ENCODE measurements at places on chromosomes 12 and 14. TPM values are rescaled to one million over a fixed set of nuclear protein-coding genes. Genes with fewer than 3 reads are reported as not detected.
A peak's percentile ranks its signal among the peaks of the same experiment; 100 is the strongest.

PRB2 gene
- not detected for total RNA-seq

APAF1 gene
- 21.1 TPM for total RNA-seq

KITLG gene
- 52.6 TPM for total RNA-seq

FOXA1 gene
- total RNA-seq: 30.2 TPM

MYF6 gene
- total RNA-seq: not detected

RD3L gene
- not detected for total RNA-seq

DNA sequence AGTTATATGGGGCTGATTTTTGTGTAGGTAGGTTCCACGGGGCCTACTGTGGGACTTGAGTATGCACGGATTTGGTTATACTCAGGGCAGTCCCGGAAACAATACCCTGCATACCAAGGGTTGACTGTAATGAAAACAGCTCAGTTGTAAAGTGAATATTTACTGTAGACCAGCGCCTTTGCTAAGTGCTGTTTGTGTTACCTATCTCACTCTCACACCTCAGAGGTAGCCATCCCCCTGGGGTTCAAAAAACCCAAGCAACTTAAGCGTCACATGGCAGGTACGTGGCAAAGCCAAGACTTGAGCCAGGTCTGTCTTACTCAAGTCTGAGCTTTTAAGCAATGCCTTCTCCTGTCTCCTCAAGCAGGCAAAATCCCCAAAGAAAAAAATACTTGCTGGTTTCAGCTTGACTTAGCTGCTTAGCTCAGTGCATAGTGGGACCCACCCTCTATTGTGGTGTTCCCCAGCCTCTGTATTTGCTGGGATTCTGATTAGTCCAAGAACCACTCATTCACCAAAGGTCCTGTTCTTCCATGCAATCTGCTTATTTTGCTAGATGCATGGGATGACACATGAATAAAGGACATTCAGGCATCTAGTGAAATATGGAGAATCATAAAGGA is 34.2 kb upstream of the STRN3 start:
- no peak for DNase-seq
- no peak overlapping the region for H3K27ac ChIP-seq
- H3K36me3 ChIP-seq: no peaks in the 10 kb centered on the region
- H3K4me3 ChIP-seq: no peak overlapping the region
- H3K4me1 ChIP-seq: peaks cover 12% of the 10 kb centered on the region

- peaks cover 5% of the 10 kb centered on the region for H3K4me1 ChIP-seq
- no peaks in the 10 kb centered on the region for H3K36me3 ChIP-seq
- no peak overlapping the region for H3K27ac ChIP-seq
- H3K27me3 ChIP-seq: no peaks in the 10 kb centered on the region
- H3K4me3 ChIP-seq: no peak overlapping the region
Measured at GRCh38 chr14:70942342-70942706, 35.1 kb downstream of the PCNX1 start.

GRCh38 chr14:101628975-101629374 is 67.7 kb downstream of the DIO3 start:
- H3K4me1 ChIP-seq: peaks cover 12% of the 10 kb centered on the region
- H3K27ac ChIP-seq: no peak overlapping the region
- DNase-seq: no peak
- H3K36me3 ChIP-seq: no peaks in the 10 kb centered on the region
- H3K27me3 ChIP-seq: no peaks in the 10 kb centered on the region

GRCh38 chr14:102610968-102611811 is 18.7 kb downstream of the RCOR1 start:
- no peaks in the 10 kb centered on the region for H3K36me3 ChIP-seq
- DNase-seq: no peak
- H3K4me1 ChIP-seq: no peaks in the 10 kb centered on the region
- H3K27ac ChIP-seq: no peak overlapping the region
- H3K4me3 ChIP-seq: no peak overlapping the region

DNA sequence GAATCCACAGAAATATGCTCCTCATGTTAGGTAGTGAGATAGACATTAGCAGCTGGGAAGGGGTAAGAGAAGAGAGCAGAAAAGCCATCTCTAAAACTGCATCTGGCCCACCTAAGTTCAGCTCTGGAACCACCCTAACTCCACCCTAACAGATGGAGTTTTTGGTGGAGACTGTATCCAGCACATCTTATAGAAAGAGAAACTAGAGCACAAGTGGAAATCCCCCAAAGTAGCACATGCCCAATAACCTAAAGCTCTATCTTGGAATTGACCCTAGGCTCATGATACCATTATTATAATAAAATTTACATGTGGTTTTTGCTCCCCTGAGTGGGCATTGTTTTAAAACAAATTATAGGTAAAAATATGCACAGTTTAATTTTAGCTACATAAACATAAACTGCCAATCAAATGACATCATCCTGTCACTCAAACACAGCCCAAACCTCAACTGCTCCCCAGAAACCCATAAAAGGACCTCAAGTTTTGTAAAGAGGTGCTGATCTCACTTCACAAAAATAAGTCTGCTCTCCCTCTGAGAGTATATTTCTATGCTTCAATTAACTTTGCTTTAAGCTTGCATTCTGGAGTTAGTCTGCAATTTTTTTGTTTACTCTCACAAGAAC is 206.4 kb downstream of the PIK3C2G start:
- no peaks in the 10 kb centered on the region for H3K27me3 ChIP-seq
- H3K27ac ChIP-seq: no peak overlapping the region
- no peaks in the 10 kb centered on the region for H3K36me3 ChIP-seq
- H3K4me3 ChIP-seq: no peak overlapping the region

GRCh38 chr14:74793506-74794155 is 30.5 kb downstream of the YLPM1 start:
- no peak for DNase-seq
- no peaks in the 10 kb centered on the region for H3K27me3 ChIP-seq
- H3K4me1 ChIP-seq: peaks cover 14% of the 10 kb centered on the region
- peaks cover 30% of the 10 kb centered on the region for H3K36me3 ChIP-seq
- peak overlapping the region; percentile 57 for H3K27ac ChIP-seq

- H3K27me3 ChIP-seq: no peaks in the 10 kb centered on the region
- DNase-seq: no peak
- no peak overlapping the region for H3K4me3 ChIP-seq
- no peak overlapping the region for H3K27ac ChIP-seq
- peaks cover 4% of the 10 kb centered on the region for H3K4me1 ChIP-seq
Measured at GRCh38 chr12:47382305-47382704, 302.5 kb upstream of the AMIGO2 start.

DNA sequence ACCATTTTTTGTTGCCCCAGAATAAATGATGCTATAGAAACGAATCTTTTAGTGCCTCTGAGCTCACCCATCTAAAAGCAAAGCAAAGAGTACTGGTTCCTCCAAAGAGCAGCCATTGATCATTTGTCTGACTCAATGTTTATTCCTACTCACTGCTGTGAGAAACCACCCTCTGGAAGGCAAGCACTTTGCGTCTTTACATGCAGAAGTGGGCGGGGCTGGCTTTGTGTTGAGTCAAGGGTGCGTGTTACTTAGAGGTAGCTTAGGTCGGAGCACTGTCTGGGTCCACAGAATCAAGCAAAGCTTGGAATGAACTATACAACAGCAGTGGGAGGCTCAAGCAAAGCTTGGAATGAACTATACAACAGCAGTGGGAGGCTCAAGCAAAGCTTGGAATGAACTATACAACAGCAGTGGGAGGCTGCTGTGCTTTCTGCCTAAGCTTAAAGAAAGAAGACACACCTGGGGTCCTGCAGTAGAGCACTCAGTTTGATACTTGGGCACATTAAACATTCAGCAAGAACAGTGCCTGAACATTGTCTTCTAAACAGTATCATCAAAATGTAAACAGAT is 77.2 kb upstream of the PRICKLE1 start:
- DNase-seq: no peak
- H3K36me3 ChIP-seq: no peaks in the 10 kb centered on the region
- no peak overlapping the region for H3K27ac ChIP-seq

DNA sequence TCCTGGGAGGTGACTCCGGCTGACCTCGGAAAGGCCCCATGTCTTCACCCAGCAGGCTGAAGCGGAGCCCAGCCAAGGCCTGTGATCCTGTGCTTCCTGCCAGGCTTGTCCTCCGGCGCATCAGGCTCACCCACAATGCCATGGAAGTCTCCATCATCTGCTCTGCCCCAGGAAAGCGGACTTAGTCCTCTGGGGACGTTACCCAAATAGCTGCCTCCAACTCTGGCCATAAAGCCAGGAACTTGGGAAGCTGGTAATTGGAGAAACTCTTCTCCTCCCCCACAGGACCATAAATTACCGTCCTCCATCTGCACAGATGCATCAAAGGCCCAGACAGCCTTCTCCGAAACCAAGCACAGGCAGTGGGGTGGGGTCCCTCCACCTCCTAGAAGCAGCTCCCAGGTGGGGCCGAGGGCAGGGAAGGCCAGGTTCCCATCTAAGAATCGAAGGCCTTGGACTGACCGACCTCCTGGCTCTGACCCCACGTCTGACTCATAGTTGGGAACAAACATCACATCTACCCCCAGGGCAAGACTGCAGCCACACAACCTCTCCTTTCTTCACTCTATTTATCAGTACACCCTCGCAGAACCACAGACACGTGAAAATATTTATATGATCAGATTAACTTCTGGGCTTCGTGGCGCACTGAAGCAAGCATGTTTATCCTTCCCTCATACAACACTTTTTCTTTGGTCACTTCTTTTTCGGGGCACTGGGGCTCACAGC is 56.4 kb downstream of the PITPNM2 start:
- peaks cover 44% of the 10 kb centered on the region for H3K4me1 ChIP-seq
- no peak overlapping the region for H3K27ac ChIP-seq
- no peaks in the 10 kb centered on the region for H3K27me3 ChIP-seq
- DNase-seq: no peak
- H3K4me3 ChIP-seq: no peak overlapping the region
